AG04449 (cell line): ENCODE measurements at places on chromosomes 1 and 21.
A peak's percentile ranks its signal among the peaks of the same experiment; 100 is the strongest.

DNA sequence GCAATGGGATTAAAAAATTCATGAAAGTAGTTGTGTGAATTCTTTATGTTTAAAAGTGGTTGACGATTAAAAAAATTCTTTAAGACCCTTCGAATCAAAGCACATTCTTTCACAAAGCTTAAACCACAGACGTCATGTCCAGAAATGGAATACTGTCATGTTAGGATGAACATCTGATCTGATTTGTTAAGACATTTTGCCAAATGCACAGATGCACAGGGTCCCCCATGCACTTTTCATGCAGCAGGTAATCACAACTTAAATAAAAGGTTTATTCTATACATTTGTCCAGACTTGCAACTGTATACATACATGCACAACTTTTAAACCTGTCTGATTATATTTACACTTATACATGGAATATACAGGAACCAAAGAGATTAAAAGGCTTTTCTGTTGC lies 103.3 kb downstream of the NRIP1 start:
- DNase-seq, result no peak

DNA sequence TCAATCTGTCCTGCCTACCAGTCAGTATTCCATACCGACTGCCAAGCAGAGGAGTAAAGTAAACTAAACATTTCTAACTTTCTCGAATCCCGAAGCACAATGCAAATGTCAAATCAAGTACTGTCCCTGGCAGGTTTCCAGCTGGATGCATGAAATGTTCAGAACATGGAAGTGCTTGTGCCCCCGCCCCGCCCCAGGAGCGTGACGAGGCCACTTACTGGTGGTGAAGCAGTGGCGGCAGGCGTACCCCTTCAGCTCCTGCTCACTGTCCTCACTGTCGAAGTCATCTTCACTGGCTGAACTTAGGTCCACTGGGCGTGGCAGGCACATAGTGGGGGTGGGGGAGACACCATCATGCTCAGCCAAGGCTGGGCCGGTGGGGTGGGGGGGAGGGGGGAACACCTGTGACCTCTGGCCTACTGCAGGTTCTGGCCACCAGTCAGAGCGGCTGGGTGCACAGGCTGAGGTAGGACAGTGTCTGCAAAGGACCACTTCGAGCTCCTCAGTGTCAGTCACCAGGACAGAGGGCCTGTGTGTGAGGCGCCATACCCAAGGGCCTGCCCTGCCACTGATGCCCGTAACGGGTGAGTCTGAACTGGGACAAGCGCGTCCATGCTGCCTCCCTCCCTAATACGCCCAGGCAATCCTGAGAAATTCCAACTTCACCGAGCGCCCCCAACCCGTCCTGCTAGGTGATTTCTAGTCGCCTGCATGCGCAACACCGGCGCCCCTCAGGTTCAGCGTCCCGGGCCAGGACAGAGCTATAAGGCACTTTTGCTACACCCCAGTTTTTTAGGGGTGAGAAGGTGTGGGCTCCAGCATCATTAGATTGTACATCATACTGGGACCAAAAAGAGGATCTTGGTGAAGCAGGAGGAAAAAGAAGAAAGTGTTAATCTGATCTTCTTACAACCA lies 46.9 kb downstream of the SLC45A1 start:
- no peak for DNase-seq

- peak; percentile 33 for DNase-seq
Measured at GRCh38 chr21:21232320-21232719, 234.1 kb downstream of the NCAM2 start.

DNA sequence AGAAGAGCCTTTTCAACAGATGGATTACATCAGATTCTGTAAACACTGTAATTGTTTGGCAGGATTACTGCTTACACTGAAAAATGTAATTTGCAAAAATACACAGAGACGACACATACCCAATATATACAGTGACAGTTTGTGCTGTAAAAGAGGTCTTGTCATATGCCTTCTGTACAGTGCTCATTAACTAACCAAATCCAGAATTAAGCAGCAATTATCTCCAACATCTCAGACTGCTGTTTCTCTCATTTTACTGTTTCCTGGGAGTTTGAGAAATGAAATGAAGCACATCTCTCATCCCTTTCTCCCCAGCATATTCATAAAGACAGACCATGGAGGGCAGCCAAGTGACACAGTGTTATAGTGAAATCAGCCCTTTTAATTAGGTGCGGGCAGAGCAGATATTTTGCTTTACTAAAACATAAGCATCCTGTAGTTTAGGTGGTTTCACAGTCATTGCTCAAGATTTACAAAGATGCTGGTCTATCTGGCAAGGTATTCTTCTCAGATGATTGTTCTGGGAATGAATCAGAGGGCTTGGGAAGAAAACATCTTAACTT lies 618.4 kb upstream of the USP24 start:
- peak; percentile 77 for DNase-seq

GRCh38 chr1:107344268-107344760 lies 203.5 kb downstream of the NTNG1 start:
- DNase-seq, result no peak

GRCh38 chr21:37787456-37787855 lies 128.8 kb downstream of the KCNJ6 start:
- DNase-seq, result peak; percentile 85

DNA sequence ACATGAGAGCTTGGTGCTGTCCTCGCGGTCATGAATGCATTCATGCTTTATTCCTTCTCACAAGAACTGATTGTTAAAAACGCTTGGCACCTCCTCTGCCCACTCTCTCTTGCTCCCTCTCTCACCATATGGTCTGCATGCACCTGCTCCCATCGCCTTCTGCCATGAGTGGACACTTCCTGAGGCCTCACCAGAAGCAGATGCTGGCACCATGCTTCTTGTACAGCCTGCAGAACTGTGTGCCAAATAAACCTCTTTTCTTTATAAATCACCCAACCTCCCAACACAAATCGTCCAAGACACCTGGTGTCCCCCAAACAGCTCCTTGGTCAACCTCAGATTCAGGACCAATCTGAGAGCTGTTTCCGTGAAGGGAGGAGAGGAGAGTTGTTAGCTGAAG lies 43.3 kb upstream of the PCBP3 start:
- no peak for DNase-seq

GRCh38 chr21:42174173-42174572 lies 44.8 kb upstream of the ABCG1 start:
- no peak for DNase-seq

- no peak for DNase-seq
Measured at GRCh38 chr21:45387506-45387905, 17.5 kb upstream of the COL18A1 start.

DNA sequence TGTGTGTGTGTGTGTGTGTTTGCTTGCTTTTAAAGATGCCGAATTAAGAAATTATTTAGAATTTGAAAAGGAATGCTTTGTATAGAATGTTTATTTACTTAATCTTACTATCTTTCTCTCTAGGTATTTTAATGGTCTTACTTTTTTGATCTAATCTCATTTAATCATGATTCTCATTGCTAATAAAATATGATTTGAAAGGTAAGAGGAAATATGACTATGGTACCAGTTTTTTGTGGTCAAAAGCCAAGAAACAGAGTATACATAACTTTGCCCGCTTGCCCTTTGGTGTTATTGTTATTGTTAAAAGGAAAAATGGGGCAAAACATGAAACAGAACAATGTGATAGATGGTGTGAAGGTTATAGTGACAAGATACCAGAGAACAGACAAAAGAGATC lies 74.6 kb downstream of the RPS6KC1 start:
- DNase-seq, result no peak

DNA sequence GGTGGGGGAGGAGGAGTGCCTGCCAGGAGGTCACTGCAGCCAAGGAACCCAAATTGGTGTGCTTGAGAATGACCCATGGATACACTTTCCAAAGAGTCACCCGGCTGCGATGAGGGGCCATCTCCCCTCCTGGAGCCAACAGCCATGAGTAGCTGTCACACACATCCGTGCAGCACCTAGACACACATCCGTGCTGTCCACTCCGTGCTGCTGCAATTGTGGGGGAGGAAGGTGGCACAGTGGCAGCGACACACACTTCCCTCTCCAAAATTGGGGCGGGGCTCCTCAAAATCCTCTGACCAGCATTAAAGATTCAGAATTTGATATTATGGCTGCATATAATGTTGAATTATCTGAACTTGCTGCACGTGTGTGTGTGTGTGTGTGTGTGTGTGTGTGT lies 15.8 kb downstream of the TP73 start:
- no peak for DNase-seq

- DNase-seq, result no peak
Measured at GRCh38 chr1:213104604-213105003, 53.6 kb downstream of the RPS6KC1 start.

GRCh38 chr1:203026666-203027663 lies 674 bp downstream of the PPFIA4 start:
- DNase-seq, result no peak

GRCh38 chr1:100722221-100722620 lies 2.7 kb downstream of the VCAM1 start:
- DNase-seq, result no peak
